NCI-H774 (cell line): ENCODE measurements at places on chromosomes 12 and 14.

DNA sequence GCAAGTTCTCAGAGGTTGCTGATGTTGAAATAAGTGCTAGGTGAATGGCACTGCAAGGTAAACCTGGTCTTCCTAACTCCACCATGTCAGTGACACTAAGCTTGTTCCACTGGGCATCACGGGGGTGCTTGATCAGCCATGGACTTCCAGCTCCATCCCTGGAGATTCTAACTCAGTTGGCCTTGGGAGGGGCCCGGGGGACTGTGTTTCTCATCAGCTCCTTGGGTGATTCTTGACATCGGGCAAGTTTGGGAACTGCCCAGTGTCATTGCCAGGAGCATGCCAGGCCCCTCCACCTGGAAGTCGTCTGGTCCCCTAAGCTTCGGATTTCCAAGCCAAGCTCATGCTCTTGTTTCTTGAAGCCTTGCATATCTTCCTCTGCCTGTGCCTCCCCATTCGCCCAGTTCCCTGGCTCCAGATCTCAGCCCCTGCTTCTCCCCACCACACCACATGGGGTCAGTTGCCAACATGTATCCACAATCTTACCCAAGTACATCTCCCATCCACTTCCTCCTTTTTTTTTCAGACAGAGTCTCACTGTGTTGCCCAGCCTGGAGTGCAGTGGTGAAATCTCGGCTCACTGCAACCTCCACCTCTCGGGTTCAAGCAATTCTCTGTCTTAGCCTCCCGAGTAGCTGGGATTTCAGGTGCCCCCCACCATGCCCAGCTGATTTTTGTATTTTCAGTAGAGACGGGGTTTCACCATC is 30.7 kb upstream of the RFLNA start:
- no peak for DNase-seq

- DNase-seq: no peak
These were observed 18.5 kb downstream of the DICER1 start for GRCh38 chr14:95138876-95139275.

- no peak for DNase-seq
These were observed 39.8 kb upstream of the DLK1 start for GRCh38 chr14:100686858-100687257.

DNA sequence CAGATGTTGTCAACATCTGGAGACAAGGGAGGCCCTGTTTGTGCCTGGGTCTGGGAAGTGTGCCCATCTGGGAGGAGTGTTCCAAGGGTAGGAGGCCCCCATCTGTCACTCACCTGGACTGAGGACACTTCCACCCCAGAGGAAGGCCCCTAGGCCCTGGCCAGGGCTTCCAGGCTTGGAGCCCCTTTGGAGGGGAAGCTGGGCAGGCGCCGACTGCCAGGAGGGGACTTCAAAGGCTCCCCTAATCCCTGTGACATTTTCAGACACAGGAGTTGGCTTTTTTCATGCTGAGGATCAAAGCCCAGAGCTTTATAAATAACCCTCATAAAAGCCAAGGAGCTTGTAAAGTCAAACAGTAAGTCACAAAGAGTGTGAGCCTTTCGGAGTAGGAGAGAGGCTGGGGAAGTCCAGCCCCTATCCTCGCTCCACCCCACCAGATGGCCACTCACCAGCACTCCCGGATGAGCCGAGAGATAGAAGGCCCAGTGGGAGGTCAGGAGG is 17.6 kb upstream of the FAM222A start:
- DNase-seq: no peak

GRCh38 chr12:81255947-81256346 is 178.1 kb downstream of the ACSS3 start:
- DNase-seq: no peak

DNA sequence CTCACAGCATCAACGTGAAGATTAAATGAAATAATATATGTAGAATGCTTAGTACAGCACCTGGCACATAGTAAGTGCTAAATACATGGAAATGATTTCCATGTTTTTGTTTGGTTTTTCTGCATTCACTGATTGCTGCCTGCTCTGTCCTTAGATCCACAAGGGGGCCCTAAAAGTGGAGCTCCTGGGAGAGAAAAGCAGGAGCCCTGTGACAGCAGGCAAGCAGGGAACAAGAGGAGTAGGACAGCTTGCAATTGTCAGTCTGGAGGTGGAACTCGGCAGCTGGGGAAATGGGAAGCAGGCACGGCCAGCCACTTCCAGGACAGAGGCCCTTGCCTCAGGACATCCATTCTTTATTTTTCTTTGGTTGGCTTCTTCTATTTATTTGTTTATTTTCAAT is 292.9 kb downstream of the BMP4 start:
- DNase-seq: no peak

- DNase-seq: no peak
These were observed 12.9 kb upstream of the NEMF start for GRCh38 chr14:49865431-49865859.

DNA sequence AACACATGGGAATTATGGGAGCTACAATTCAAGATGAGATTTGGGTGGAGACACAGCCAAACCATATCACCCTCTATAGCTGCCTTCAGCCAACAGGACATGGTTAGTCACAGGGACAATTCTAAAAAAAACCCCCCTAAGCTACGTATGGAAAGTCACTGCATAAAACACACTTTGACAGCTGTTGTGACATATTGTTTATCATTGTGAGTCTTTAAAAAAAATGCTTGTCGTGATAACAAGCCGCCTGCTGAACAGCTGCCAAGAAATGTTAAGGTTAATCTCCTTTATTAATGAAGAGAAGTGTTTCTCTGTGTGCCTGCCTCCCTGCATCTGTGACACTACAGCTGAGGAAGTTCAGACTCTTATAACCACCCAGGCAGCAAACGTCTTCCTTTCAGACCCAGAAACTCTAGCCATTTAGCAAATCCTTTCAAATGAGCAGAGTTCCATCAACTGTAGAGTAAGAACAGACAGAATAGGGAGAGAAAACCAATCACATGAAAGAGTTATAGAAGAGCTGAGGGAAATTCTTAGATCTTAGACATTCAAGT is 1459.6 kb upstream of the TMEM132C start:
- DNase-seq: no peak

- no peak for DNase-seq
These were observed 372.1 kb downstream of the ALG10 start for GRCh38 chr12:34394211-34395055.

- DNase-seq: no peak
These were observed 54.3 kb downstream of the PLEKHG7 start for GRCh38 chr12:92756898-92757596.
